ENCODE measurements at places on chromosomes 5 and 9.

DNA sequence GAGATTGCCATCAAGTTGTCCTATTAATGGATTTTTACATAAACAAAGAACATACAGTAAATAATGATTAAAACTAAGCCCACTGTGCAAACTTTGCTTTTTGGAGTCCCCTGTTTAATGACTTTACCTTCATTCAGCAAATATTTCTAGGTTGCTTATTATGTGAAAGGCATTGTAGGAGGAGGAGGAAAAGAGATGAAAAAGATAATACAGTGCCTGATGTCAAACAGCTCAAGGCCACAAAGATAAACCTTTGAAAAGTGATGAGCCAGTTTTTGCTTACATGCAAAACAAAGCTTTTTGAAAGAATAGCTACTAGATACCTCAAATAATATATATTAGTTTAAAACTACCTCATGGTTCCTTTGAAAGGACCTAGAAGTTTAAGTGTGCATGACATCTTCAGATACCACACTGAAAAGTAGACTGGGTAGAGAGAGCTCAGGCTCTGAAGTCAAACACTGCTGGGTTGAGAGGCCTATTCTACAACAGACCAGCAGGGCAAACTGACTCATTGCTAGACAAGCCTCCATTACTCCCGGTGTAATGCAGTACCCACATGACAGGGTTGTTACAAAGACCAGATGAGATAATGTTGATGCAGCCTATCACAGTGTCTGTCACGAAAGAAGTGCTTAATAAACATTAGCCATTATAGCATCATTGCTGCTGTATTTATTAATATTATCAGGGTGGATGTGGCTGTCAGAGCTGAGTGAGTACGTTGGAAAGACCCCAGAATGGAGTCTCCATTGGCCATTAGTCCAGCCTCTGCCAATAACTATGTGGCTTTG is 11.8 kb downstream of the DEPDC1B start:
- peak; percentile 10 for DNase-seq

DNA sequence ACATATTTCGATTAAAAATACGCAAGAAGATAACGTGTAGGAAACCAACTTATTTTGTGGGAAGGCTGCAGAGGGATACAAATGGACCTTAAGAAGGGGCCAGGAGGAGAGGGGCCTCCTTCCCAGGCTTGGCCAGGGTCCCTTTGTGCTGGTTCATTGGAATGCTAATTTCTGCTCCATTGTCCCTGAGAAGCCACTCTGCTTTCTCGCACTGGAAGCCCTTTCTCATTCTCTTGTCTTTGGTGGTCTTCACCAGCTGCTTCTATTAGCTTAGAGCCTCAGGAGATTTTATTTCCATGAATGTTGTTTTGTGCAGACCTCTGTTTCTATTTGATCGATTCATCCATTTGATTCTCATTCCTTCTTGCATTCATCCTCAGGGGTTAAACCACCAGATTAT is 325.4 kb downstream of the TMEM38B start:
- no peak for DNase-seq

- no peak for DNase-seq
Observed at GRCh38 chr5:125154301-125155110, 408.1 kb upstream of the ZNF608 start.

- DNase-seq, result no peak
Observed at GRCh38 chr9:69483886-69484422, 158.9 kb downstream of the ENTREP1 start.

DNA sequence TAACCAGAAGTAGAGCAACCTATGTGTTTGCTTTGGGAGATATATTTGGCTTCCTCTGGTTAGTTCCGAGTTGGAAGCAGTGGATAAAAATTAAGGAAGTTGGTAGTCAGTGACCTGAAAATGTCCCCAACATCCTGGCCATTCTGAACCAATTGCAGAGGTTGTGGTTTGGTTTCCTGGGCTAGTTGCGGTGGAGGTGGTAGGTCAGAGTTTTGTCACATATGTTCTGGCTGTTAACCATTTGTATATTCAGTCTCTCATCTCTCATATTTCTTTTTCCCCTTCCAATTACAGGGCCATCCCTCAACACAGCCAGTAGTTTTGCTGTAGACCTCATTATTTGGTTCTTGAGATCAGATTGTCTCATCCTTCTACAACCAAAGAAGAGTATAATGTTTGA is 1026.9 kb downstream of the PTPRD start:
- DNase-seq, result no peak

DNA sequence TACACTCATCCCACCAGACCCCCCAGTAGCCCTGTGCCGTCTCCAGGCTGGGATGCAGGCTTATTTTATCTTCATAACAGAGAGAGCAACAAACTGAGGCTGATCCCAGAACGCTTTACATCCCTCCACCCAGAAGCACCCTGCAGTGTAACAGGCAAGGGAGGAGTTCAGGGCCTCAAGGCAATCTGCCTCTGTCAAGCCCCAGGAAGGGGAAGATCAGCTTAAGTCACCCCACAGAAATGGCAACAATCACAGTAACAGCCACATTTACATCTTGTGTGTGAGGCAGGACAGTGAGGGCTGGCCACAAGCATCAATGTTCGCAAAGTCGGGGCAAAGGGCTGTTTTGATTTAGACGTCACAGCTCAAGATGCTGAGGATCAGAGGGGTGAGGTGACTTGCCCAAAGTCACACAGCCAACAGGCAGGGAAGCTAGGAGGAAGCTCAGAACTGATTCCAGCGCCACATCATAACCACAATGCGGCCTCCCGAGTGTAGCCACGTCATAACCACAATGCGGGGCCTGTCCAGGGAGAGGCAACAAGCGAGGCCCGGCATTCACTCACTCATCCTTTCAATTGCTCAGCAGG is 14.4 kb downstream of the STK10 start:
- DNase-seq, result no peak

DNA sequence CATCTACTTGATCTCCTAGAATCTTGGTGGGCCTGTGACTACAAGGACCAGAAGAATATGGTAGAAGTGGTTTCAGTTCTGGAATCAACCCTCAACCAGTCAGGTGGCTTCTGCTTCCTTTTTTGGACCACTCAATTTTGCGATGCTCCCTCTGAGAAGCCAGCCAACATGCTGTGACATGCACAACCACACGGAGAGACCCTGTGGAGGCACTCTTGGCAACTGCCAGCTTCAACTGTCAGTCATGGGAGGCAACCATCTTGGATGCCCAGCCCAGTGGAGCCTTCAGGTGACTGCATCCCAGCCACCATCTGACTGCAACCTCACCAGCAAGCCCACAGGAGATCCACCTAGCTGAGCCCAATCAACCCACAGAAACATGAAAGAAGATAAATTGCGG is 137.3 kb downstream of the FAM114A2 start:
- DNase-seq, result no peak

GRCh38 chr9:86983620-86984259 is 36.4 kb upstream of the GAS1 start:
- DNase-seq, result peak; percentile 97

GRCh38 chr5:43274435-43275114 is 38.6 kb downstream of the HMGCS1 start:
- no peak for DNase-seq

DNA sequence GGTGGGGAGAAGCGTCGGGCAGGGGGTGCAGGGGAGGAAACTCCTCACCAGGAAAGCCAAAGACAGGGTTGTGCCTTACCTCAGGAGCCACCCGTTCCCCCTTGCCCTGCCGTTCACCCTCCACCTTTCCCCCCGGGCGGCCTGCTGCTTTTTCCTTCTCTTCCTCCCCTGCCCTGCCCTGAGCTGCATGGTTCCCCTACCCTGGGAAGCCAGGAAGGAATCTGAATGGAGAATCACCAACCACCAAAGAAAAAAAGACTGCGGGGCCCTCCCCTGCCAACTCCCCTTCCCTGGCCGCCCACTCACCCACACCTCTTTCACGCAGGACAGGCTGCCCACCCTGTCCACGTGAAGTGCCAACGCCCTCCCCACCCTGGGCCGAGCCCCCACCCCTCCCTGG is 820 bp upstream of the NFX1 start:
- DNase-seq, result no peak

GRCh38 chr9:100413839-100414420 is 13.0 kb upstream of the MSANTD3 start:
- no peak for DNase-seq

DNA sequence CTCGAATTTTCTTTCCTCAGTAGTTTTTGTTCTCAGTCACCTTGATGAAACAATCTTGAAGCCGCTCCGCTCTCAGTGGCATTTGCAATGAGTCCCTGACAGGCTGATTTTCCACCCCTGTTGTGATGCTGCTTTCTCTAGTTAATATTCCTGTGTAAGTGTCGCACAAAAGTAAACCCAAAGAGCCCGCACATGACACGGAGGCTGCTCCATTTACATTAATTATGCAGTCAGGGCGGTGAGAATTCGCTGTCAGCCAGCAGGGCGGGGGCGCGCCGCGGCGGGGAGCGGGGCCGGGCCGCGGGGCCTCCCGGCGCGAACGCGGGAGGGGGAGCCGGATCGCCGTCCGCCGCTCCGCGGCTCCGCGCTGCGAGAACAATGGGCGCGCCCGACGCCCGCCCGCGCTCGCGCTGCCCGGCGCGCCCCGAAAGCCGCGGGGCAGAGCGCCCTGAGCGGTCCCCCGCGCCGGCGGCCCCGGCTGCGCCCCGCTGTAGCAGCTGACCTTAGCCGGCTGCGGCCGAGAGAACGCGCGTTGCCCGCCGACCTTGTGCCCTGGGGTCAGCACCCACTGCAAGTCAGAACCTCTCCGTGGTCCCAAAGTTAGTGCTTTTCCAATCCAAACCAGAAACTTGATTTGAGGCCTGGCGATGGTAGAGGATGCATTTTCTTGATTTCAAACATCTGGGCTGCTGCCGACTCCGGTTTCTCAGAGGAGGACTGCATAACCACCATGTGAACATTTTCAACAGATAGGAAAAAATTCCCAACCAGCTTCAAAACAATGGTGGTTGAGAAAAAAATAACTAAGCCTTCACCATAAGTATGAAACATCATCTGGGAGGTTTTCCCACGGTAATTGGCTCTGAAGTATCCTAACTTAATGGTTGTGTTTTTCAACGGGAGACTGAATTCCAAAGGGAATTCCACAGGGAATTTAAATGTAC is 142.6 kb downstream of the PBX3 start:
- no peak for DNase-seq

DNA sequence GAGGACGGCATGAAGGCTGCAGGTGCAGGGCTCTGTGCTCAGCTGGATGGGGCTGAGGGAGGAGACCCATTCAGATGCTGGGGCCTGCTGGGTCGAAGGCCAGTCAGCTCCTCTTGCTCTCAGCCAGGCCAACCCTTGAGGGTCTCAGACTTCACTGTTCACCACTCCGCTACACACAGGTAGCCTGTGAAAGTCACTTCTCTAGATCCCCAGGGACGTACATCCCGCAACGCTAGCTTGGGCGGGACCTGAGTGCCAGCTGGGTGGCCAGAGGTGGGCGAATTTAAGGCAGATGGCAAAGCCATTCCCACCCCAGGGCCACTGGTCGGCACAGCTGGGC is 42.2 kb upstream of the FCN1 start:
- no peak for DNase-seq

- DNase-seq, result no peak
Observed at GRCh38 chr9:89719202-89719601, 114.4 kb downstream of the GADD45G start.

DNA sequence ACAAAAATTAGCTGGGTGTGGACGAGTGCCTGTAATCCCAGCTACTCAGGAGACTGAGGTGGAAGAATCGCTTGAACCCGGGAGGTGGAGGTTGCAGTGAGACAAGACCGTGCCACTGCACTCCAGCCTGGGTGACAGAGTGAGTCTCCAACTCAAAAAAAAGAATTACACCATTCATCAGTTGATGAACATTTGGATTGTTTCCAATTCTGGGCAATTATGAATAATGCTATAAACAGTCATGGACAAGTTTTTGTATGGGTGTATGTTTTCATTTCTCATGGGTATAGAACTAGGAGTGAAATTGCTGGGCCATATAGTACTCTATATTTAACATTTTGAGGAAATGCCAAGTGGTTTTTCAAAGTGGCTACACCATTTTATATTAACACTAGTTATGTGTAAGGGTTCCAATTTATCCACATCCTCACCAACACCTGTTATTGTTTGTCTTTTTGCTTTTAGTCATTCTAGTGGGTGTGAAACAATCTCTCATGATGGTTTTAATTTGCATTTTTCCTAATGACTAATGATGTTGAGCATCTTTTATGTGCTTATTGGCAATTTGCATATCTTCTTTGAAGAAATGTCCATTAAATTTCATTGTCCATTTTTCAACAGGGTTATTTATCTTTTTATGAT is 9.0 kb upstream of the CCDC125 start:
- no peak for DNase-seq

- peak; percentile 76 for DNase-seq
Observed at GRCh38 chr9:121984726-121985402, 108.2 kb downstream of the TTLL11 start.

DNA sequence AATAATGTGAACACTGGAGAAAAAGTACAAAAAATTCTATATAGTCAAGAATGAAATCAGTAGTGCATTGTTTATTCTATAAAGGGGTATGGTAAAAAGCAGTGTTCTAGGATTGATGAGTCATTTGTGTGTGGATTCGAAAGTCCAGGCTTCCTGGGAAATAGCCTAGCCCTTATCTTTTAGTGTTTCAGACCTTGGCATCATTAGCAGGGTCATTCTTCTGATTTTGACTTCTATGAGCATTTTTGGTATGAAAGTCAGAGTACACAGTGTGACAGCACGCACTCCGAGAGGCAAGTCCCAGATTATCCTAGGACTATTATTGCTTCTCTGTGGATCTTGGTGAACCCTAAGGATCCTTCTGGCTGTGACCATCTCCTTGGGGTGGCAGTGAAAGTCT is 16.9 kb downstream of the PCSK5 start:
- no peak for DNase-seq

GRCh38 chr5:73994963-73995362 is 369.0 kb downstream of the ARHGEF28 start:
- no peak for DNase-seq

GRCh38 chr5:72301557-72301956 is 18.5 kb downstream of the MRPS27 start:
- no peak for DNase-seq

DNA sequence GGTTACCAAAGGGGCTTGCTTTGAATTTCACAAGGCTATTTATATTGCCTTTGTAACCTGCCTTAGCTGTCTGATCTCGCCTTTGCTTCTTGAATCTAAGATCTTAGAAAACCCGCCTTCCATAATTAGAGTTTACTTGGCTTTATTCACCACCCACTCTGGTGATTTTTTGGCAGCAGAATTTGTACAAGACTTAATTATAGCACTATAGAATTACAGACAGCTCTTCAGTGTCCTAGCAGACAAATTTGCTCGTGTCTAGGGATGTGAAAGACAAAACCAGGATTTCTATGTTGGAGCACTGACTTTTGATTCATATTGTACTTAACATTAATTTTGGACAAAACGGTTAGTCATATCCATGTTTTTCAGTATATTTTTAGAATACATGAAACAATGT is 306.6 kb downstream of the ADGRV1 start:
- no peak for DNase-seq

DNA sequence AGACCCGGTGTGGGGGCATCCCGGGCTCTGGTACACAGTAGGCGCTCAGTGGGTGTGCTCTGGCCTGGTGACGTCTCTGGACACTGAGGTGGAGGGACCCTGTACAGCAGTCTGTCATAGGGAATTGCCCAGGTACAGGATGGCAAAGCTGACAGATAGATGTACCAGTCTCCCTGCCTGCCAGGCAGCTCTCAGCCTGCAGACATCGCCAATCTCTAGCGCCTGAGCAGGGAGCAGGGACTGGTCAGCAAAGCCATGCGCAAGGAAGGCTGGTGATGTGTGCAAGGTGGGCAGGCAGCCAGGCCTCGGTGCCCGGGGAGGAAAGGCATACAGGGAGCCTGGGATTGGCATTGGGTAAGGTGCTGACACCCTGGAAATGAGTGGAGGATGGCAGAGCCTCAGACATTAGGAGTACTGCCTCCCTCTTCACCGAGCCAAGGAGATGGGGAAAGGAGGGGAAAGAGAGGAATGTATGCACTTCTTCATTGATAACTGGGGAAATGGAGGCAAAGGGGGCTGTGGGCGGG is 33.9 kb upstream of the BRD3 start:
- DNase-seq, result no peak

All from skeletal muscle cell (primary cell).